ENCODE measurements at places on chromosomes 3 and 15. TPM values are rescaled to one million over a fixed set of nuclear protein-coding genes. Genes with fewer than 3 reads are reported as not detected.

- H3K4me3 ChIP-seq, result no peak overlapping the region
- no peak overlapping the region for H3K27ac ChIP-seq
- no peaks in the 10 kb centered on the region for H3K27me3 ChIP-seq
These were observed 325.5 kb downstream of the SI start for GRCh38 chr3:164752812-164753211.

ZDHHC23 gene
- 14.8 TPM for total RNA-seq

DNA sequence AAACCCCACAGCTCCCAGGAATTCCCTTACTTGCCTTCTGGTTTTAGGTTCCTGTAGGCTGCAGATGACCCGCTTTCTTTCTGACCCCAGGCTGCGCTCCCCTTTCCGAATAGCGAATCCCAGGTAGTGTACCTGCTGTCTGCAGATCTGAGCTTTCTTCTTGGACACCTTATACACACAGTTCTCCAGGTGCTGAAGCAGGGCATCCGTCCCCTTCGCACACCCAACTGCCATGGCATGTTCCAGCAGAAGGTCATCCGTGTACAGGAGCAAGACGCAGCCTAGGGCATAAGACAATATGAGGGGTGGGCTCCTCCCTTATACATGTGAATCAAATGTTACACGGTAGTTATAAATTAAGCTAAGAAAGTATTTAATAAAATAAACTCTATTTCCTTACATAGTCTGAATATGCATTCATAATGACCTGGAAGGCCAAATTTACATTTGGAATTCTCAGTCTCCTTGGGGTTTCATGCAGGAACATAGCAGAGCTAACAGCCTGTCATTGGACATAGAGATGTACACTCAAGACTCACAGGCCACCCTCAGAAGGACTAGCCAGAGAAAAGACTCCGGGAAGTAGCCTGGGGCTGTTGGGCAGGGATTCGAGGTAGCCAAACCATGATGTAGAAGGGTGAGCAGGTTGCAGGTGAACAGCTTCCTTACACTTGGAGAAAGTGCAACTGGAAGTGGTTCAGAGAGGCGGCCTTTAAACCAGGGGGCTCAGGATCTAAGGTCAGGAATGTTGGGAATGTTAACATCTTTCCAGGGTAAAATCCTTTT, 8.2 kb upstream of the DNAAF4 start:
- no peaks in the 10 kb centered on the region for H3K4me1 ChIP-seq
- no peaks in the 10 kb centered on the region for H3K36me3 ChIP-seq
- no peak overlapping the region for H3K4me3 ChIP-seq
- H3K27ac ChIP-seq, result no peak overlapping the region
- H3K27me3 ChIP-seq, result no peaks in the 10 kb centered on the region

TRIM42 gene
- not detected for total RNA-seq

DNA sequence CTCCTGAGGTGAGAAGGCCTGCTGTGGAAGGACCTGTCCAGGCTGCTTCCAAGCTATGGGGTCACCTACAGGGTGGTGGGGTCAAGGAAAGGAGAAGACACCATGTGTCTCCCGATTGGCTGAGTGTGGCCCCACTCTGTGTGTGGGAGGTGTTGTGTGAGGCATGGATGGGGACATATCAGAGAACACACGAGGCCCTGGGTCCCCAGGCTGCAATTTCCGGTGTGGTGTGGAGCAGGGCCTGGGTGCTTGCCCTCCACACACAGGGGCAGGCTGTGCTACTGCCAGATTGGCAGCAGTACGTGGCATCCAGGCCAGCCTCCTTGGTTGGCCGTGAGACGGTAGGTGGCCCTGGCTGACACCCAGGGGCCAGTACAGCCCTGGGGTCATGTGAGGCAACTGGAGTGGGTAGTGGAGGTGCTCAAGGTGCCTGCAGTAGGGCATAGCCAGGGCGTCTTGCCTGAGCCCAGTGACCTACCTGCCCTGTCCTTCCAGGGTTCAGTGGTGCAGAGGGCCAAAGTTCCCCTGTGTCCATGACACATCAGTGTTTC, 233.8 kb downstream of the SNRPN start:
- H3K4me3 ChIP-seq, result no peak overlapping the region
- H3K27me3 ChIP-seq, result no peaks in the 10 kb centered on the region
- H3K4me1 ChIP-seq, result no peaks in the 10 kb centered on the region

GRCh38 chr15:77823736-77824135, 191.0 kb upstream of the LINGO1 start:
- DNase-seq, result no peak

SLC2A2 gene
- total RNA-seq, result not detected

DNA sequence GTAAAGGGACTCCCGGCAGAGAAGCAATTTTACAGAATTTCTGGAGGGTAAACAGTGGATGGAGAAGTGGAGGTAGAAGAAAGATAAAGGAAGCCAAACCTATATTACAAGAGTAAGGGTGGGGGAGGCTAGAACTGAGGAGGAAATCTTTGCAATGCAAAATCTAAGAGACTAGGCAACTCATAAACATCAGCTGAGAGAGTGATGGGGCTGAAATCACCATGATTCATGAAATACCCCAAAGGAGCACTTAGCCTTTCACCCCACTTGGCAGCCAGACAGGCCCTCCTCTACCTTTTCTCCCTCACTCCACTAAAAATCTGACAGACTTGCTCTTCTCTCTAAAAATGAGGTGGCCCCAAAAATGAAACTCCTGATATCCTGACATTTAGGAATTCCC, 19.5 kb upstream of the ZBTB38 start:
- H3K27me3 ChIP-seq, result no peaks in the 10 kb centered on the region
- H3K27ac ChIP-seq, result no peak overlapping the region
- H3K36me3 ChIP-seq, result no peaks in the 10 kb centered on the region
- H3K4me3 ChIP-seq, result no peak overlapping the region
- H3K4me1 ChIP-seq, result peaks cover 13% of the 10 kb centered on the region

GRCh38 chr3:71868876-71869275, 83.9 kb upstream of the PROK2 start:
- H3K4me3 ChIP-seq, result no peak overlapping the region
- H3K27me3 ChIP-seq, result no peaks in the 10 kb centered on the region
- no peaks in the 10 kb centered on the region for H3K36me3 ChIP-seq

- no peak overlapping the region for H3K4me3 ChIP-seq
- H3K4me1 ChIP-seq, result peaks cover 15% of the 10 kb centered on the region
- H3K27me3 ChIP-seq, result no peaks in the 10 kb centered on the region
- no peaks in the 10 kb centered on the region for H3K36me3 ChIP-seq
- DNase-seq, result no peak
These were observed 43.4 kb downstream of the NR2C2 start for GRCh38 chr3:14990780-14991148.

DNA sequence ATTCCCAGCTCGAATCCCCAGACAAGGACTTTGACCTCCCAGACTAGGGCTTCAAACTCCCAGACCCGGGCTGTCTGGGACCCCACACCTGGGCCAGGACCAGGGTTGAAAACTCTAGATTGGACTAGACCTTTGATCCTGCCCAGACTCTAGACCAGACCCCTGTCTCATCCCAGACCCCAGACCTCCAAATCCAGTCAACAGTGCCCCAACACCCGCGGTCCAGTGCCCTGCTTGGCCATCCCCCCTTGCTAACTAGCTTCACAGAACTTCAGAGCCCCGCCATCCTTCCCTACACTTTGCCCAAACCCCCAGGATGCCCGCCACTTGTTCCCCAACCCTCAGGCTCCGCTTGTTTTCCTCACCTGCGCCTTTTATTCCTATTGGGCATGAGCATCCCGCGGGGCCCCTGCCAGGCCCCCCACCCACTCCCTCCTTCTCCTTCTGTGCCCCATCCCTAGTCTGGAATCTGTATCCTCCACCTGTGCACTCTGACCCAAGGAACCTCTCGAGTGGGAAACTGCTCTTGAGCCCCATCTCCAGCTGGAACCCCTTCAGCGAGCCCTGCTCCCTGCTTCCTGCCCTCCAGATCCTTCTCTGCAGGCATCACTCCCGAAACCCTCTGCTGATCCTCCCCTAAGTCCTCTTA, 604 bp downstream of the GNAI2 start:
- H3K27me3 ChIP-seq, result no peaks in the 10 kb centered on the region
- DNase-seq, result no peak
- H3K36me3 ChIP-seq, result no peaks in the 10 kb centered on the region
- peak overlapping the region; percentile 90 for H3K27ac ChIP-seq

- no peaks in the 10 kb centered on the region for H3K4me1 ChIP-seq
- no peak for DNase-seq
- H3K27ac ChIP-seq, result no peak overlapping the region
- no peaks in the 10 kb centered on the region for H3K36me3 ChIP-seq
- H3K27me3 ChIP-seq, result no peaks in the 10 kb centered on the region
- H3K4me3 ChIP-seq, result no peak overlapping the region
These were observed 36.5 kb downstream of the CAPN3 start for GRCh38 chr15:42395838-42396237.

NFKBIZ gene
- 18.2 TPM for total RNA-seq

DNA sequence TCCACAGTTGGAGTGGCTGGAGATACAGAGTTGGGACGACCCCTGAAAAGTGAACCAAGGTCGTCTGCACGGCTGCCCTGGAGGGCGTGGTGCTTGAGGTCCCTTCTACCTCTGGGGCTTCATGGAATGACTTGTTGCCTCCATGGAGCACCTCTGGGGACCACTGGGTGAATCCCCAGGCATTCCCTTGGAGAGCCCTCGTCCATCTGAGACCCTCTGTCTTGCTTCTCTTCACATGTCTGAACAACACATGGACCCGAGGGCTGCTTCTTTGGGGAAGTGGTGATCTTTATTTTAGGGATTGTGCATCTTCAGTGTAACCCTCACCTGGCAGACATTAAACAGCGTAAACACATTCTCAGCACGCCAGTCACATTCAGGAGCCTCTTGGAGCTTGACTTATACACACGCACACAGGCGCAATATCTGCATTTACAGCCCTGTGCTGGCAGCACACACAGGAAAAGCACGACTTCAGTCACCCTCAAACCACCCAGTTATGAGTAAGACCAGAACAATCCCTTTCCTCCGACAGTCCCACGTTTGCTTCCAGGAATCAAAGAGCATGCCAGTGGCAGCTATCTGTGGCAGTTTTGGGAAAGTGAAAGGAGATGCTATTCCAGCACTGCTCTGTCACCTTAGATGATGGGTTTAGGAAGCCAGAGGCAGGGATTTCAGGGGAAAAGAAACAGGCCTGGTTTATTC, 12.6 kb downstream of the FAM107A start:
- no peak overlapping the region for H3K4me3 ChIP-seq
- H3K4me1 ChIP-seq, result peaks cover 31% of the 10 kb centered on the region
- H3K36me3 ChIP-seq, result no peaks in the 10 kb centered on the region
- no peaks in the 10 kb centered on the region for H3K27me3 ChIP-seq

CASR gene
- total RNA-seq, result 0.56 TPM

DNA sequence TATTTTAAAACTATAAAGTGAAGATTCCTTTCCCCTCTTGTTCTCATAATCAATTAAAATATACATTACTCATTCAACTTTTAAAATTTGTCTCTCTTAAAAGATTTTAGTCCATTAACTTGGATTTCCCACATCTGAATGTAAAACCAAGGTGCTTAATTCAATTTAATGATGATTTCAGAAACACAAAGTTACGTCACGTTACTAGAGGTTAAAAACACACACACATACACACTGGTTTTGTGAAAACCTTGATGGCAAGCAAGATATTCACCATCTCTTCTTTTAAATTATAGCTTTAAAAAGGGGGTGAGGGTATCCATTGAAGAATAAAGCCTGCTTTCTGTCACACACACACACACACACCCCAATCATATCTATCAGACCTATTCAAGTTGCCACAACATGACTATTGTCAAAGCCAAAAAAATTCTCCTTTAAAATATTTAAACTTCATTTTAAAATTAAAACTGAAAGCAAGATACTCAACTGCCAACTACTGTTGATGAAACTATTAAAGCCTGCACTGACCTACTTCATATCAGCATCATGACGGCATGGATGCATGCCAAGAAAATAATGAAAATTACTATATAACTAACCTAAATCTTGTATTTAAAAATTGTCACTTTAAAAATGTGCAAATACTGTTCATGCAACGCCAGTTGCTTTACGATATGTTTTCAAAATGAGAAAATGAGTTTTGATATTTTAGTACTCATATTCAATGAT, 2.1 kb downstream of the RFX7 start:
- no peak for DNase-seq
- peaks cover 47% of the 10 kb centered on the region for H3K4me1 ChIP-seq
- H3K27ac ChIP-seq, result no peak overlapping the region
- H3K27me3 ChIP-seq, result no peaks in the 10 kb centered on the region
- peak overlapping the region; percentile 73 for H3K4me3 ChIP-seq

B4GALT4 gene
- total RNA-seq, result 45.3 TPM

DNA sequence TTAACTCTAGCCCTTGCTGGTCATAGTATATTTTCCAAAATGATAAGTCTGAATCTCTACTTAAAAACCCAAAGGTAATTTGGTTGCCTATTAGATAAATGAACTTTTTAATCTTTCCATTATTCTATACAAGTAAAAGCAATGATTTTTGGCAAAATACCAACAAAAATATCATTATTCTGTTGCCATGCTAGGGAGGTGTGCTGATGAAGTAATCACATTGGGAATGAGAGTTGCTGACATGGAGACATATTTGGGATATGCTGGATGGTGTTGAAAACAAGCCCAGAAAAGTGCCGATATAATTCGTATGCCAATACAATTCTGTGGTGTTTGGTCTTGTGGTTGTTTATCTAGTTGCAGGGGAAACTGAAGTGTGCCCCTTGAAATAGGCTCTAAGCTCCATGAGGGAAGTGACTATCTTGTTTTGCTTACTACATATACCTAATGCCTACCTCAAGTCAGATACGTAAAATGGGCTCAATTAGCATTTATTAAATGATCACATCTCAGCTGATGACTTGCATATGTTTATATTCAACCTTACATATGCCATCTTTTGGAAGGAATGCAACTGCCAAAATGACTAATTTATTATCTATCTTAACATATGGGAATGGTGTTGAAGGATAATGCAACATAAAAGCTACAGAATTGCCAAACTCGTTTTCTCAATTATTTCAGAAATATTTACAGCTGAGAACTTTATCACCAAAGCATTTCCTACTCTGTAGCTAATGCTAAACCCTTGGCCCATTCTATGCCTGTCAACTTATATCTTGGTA, 5.8 kb downstream of the TOPBP1 start:
- H3K36me3 ChIP-seq, result peaks cover 42% of the 10 kb centered on the region
- H3K27ac ChIP-seq, result no peak overlapping the region
- no peaks in the 10 kb centered on the region for H3K27me3 ChIP-seq
- no peak for DNase-seq
- peaks cover 9% of the 10 kb centered on the region for H3K4me1 ChIP-seq

DNA sequence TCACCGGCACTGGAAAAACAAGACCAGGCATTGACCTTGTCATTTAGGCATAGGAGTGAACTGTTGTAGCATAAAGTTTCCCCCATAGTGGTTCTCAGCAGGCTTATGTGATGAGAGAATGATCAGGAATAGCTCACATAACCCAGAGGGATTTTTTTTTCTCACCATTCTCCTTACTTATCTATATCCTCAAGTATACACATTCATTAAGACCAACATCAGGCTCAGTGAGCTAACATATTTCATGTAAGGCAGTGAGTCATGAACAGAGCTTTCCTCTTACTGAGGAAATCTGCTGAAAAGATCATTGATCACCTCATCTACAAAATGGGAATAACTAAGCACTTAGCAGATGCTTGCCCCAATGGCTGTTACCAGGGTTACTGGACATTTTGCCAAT, 396.6 kb upstream of the TMCO5A start:
- H3K27ac ChIP-seq, result no peak overlapping the region
- no peaks in the 10 kb centered on the region for H3K27me3 ChIP-seq
- no peaks in the 10 kb centered on the region for H3K4me1 ChIP-seq
- H3K4me3 ChIP-seq, result no peak overlapping the region
- DNase-seq, result no peak
- H3K36me3 ChIP-seq, result no peaks in the 10 kb centered on the region

GRCh38 chr3:105960381-105960780, 91.6 kb upstream of the CBLB start:
- no peak for DNase-seq
- H3K27me3 ChIP-seq, result no peaks in the 10 kb centered on the region
- no peaks in the 10 kb centered on the region for H3K4me1 ChIP-seq
- no peak overlapping the region for H3K27ac ChIP-seq
- no peak overlapping the region for H3K4me3 ChIP-seq

TGFBR2 gene
- total RNA-seq, result 13.0 TPM

EXD1 gene
- not detected for total RNA-seq
